ENCODE measurements at places on chromosomes 7 and 10.

GRCh38 chr7:77269360-77270093, 69.9 kb upstream of the FGL2 start:
- no peak for DNase-seq

GRCh38 chr10:4069491-4069890, 284.5 kb upstream of the KLF6 start:
- no peak for DNase-seq

- no peak for DNase-seq
Measured at GRCh38 chr10:72034040-72034499, 54.3 kb downstream of the SPOCK2 start.

- no peak for DNase-seq
Measured at GRCh38 chr10:91328320-91328984, 81.7 kb upstream of the HECTD2 start.

GRCh38 chr10:6395606-6396005, 184.5 kb downstream of the PRKCQ start:
- DNase-seq, result no peak

DNA sequence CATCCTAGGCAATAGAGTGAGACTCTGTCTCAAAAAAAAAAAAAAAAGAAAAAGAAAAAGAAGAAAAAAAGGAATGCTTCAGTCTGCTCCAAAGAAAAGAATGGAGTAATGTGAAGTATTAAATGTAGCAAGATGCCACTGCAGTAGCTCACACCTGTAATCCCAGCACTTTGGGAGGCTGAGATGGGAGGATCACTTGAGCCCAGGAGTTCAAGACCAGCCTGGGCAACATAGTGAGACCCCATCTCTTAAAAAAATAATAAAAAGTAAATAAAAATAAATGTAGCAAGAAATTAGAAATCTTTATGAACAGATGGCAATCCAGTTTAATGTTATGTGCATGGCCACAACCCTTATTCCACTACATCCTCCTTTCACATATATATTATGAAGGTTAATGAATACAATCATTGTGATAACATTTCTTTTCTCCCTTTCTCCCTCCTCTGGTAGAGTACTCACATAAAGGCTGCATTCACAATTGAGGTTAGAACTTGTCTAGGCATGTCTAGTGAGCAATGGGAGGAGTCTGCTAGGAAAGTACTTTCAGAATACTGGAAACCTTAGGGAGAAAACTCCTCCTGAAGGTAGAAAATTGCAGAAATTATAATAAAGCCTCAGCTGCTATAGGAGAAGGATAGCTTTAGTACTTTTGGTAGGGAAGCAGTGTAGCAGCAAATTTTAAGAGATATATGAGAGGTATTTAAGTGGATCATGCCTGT, 20.4 kb downstream of the KLLN start:
- no peak for DNase-seq

DNA sequence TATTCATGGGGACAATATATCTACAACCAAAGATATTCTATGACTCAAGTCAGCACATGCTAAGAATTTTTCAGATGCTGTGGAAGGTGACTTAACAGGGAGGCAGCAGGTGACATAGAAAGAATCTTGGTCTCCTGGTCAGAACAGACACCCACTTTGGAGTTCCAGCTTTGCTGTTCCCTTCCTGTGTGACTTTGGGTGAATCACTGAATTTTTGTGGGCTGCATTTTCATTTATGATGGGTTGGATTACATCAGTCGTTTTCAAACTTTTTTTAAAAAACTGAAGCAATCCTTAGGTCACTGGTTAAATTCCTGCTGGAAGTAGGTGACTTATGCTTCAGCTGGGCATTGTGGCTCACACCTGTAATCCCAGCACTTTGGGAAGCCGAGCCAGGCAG, 24.9 kb downstream of the RGR start:
- DNase-seq, result no peak

DNA sequence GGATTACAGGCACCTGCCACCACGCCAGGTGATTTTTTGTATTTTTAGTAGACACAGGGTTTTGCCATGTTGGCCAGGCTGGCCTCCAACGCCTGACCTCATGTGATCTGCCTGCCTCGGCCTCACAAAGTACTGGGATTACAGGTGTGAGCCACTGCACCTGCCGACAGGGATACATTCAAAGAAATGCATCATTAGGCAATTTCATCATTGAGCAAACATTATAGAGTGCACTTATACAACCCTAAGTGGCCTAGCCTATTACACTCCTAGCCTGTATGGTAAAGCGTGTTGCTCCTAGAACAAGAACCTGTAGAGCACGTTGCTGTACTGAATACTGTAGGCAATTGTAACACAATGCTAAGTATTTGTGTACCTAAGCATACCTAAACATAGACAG, 350.3 kb downstream of the GALNT17 start:
- DNase-seq, result no peak

DNA sequence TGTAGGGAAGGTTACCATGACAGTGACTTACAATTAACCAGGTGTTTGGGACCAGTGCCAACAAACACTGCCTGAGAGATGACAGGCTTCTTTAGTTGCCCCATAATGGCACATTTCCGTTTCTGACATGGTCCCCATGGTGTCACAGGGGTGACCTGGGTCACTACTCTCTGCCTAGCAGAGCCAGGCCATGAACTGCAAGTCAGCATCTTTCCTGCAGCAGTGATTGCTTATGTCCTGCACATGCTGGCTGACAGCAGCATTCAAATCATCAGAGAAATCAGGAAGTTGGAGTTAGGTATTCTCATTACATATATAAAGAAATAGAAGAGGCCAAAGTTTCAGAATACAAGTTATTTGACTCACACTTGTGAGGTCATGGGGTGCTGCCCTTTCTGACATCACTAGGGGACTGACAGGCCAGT, 47.1 kb upstream of the ZNRF2 start:
- DNase-seq, result no peak

GRCh38 chr10:129825826-129826225, 138.2 kb downstream of the EBF3 start:
- no peak for DNase-seq

GRCh38 chr7:78695826-78696225, 757.6 kb downstream of the MAGI2 start:
- no peak for DNase-seq

Measured in tibial artery (tissue), 4 donors.